ENCODE measurements at places on chromosomes 7 and 10. TPM values are rescaled to one million over a fixed set of nuclear protein-coding genes. Genes with fewer than 3 reads are reported as not detected.

The HDAC9 gene
- 24.2 TPM for total RNA-seq

The AQP1 gene
- total RNA-seq = 0.18 TPM

DNA sequence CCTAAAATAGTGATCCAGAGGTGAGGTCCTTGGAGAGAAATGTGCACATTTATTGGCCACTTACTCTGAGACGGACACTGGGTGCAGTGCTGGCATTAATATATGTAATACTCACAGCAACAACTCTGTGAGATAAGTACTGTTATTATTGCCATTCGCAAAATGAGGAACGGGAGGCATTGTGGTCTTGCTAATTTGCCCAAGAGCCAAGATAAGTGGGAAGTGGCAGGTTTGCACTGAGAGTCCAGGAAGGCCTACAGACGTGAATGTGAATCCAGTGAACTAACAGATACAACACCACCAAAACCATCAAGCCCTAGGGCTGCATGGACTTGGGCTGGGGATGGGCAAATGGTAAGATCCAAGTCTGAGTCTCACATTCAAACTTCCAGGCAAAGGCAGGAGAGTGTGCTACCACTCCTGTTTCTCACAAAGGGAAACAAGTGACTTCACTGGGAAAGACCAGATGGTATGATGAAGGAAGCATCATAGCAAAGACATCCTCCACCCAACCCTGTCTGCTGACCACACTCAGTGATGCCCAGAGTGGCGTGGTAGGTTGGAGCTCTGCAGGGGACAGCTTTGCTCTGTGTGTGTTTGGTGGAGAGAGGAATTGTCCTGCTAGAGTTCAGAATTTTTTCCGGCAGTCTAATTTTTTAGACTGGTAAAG, 19.2 kb downstream of the TMEM273 start:
- peak; percentile 74 for DNase-seq

- DNase-seq = no peak
Measured at GRCh38 chr7:42389697-42390096, 152.7 kb upstream of the GLI3 start.

GRCh38 chr7:136086712-136087111, 109.6 kb upstream of the MTPN start:
- DNase-seq = peak; percentile 85

DNA sequence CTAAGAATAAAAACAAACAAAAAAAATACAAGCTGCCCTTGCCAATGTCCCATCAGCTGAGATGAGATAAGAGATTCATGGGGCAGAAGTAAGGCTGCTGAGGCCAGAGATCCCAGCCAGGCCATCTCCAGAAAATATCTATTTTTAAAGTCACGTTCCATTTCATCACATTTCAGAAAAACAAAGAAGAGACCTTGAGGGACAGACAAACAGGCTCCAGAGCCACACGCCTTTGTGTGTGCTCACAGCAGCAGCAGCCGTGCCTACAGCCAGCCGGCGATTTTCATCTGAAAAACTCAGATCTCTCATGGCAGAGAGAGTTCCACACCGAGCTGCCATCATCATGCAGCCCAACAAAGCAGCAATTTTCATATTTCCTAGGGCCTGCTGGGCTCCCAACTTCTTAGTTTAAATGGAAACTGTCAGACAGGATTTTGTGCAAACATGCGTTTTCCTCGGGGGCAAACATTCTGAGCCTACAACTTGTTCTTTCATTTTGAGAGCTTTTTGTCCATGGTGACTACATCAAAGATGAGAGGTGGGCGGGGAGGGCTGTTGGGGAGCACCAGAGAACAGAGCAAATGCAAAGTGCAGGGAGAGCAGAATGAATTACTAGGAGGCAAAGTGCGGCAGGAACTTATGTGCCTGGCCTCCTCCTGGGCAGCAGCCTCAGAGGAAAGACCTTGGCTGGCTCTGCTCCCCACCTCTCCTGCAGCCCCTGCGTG, 38.8 kb downstream of the DLG5 start:
- DNase-seq = no peak

- no peak for DNase-seq
Measured at GRCh38 chr7:87774690-87775089, 101.5 kb downstream of the SLC25A40 start.

- no peak for DNase-seq
Measured at GRCh38 chr7:142792129-142792528, 21.4 kb downstream of the PRSS2 start.

The TMEM196 gene
- not detected for total RNA-seq

The INA gene
- total RNA-seq = 6.4 TPM

DNA sequence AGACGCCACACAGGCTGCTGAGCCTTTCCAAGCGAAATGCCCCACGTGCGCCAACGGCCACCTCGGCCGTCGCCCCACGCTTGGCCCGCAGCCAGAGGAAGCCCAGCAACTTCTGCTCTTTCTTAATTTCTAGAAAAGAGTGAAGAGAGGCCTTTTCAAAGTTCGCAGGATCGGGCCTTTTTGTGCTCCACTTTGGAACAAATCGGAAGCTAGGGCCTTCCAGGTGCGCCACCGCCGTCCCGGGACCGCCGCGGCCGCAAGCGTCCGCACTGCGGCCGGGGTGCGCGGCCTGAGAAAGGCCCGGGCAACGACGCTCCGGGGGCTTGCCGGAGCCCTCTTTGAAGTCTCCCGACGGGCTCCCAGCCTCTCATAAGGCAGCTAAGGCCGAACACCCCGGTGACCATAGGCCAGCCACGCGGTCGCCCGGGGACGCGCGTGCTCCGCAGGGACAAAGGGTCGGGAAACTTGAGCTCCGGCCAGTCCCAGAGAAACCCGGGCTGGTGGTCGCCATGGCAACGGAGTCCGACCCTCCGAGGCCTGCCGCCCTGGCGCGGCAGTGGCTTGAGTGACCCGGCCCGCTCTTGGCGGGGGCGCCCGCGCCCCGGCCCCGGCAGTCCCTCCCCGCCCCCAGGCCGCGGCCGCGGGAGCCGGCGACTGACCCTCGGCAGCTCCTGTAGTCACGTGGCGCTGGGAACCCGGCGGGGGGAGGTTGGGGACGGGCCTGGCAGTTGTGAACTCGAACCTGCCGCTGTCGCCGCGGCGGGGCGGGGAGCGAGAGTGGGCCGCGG, at the start of gene REPIN1:
TSS of gene REPIN1 (plus strand) at position 727 of the 788 bp plus-strand sequence. CDS start 890 bp downstream, outside the sequence.
- peak; percentile 79 for DNase-seq

GRCh38 chr10:69895759-69896158, 94.1 kb downstream of the COL13A1 start:
- peak; percentile 78 for DNase-seq

The HOXA7 gene
- 0.18 TPM for total RNA-seq

DNA sequence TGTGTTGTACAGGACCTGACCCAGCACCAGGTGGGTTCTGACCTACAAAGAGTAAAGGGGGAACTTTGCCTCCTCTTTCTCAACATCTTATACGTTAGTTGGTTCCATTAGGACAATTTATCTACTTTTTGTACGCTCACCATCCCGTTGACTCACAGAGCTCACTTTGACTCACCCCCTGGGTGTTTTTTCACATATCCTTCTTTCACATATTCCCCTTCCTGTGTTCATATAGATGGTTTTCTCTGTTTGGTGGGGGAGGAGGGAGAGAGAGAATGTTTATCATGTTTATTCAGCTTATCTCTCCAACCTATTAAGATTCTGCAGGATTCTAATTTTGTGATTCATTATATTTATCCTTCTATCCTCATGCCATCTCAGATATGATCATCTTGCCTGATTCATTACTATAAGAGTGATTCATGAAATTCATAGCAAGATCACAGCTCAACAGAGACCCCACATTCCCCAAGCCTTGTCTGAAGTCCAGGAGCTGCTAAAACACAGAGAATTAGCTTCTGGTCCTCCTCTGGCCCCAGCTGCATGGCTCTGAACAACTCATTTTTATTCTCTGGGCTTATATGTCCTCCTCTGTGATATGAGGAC, 37.2 kb downstream of the PRSS2 start:
- DNase-seq = peak; percentile 15

- DNase-seq = no peak
Measured at GRCh38 chr10:79145517-79146470, 77.0 kb downstream of the ZMIZ1 start.

- DNase-seq = peak; percentile 72
Measured at GRCh38 chr10:132023092-132023811, 41.5 kb upstream of the BNIP3 start.

The ATG9B gene
- 0.18 TPM for total RNA-seq

DNA sequence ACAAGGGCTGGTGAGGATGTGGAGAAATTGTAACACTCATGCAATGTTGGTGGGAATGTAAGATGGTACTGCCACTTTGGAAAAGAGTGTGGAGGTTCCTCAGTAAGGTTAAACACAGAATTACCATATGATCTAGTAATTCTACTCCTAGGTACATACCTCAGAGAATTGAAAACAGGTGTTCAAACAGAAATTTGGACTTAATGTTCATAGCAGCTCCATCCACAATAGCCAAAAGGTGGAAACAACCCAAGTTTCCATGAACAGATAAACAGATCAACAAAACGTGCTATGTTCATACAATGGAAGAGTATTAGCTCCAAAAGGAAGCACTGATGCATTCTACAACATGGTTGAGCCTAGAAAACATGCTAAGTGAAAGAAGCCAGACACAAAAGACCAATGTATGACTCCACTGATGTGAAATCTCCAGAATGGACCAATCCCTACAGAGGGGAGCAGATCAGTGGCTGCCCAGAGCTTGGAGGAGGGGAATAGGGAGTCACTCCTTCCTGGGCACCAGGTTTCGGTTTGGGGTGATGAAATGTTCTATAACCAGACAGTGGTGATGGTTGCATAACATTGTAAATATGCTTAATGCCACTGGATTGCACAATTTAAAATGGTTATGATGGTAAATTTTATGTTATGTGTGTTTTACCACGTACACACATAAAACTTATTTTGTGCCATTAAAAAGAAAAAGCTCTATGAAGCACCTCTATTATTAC, 5.7 kb upstream of the WDR86 start:
- peak; percentile 15 for DNase-seq

- no peak for DNase-seq
Measured at GRCh38 chr7:150787321-150788281, 12.6 kb downstream of the TMEM176B start.

The H2BK1 gene
- total RNA-seq = not detected

The ZNF786 gene
- 5.8 TPM for total RNA-seq

The OR2A1 gene
- total RNA-seq = not detected

Data from IMR-90 (cell line).